Activated naive CD4-positive, alpha-beta T cell treated with Interleukin-2 at 50 U/mL for 16 hours (primary cell): ENCODE measurements at places on chromosomes 4 and X.

GRCh38 chrX:109270580-109271484, 211.1 kb downstream of the GUCY2F start:
- DNase-seq: no peak

GRCh38 chr4:73447671-73448070, 11.7 kb downstream of the AFP start:
- no peak for DNase-seq

- no peak for DNase-seq
Observed at GRCh38 chr4:148243837-148244236, 198.4 kb downstream of the NR3C2 start.

DNA sequence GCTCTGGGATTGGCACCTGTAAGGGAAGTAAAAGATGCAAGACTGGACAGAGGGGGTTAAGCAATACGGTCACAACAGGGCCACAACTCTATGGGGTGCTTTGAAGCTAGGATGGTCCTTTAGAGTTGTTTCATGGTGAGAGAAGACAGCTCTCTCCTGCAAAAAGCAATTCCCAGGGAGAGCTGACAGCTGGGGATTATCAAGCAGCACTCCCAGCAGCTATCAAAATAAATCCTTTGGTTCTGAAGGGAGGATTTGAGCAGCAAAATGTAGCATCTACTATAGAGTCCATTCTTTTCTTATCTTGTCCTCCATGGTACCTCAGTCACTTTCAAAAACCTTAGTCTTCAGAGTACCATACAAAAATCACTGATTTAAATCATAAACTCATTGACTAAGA, 35.1 kb upstream of the AP1AR start:
- no peak for DNase-seq

DNA sequence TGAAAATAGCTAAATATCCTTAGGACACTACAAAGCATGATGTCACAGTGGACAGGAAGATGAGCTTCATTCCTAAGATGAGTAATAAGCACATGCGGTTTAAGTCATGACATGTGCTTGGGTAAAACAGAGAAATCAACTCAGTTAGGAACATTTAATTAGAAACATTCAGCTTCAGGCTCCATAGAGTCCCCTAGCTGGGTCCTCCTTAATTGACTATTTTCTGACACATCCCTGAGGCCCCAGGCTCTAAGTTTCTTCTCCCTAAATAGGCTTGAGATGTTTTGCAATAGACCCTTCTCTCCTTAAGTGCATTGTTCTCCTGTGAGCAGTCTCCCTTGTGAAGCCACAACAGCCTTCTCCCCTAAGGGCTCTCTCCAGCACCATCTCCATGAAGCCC, 70.4 kb upstream of the ANXA3 start:
- DNase-seq: no peak

- DNase-seq: no peak
Observed at GRCh38 chrX:31070057-31070468, 1.8 kb downstream of the FTHL17 start.

DNA sequence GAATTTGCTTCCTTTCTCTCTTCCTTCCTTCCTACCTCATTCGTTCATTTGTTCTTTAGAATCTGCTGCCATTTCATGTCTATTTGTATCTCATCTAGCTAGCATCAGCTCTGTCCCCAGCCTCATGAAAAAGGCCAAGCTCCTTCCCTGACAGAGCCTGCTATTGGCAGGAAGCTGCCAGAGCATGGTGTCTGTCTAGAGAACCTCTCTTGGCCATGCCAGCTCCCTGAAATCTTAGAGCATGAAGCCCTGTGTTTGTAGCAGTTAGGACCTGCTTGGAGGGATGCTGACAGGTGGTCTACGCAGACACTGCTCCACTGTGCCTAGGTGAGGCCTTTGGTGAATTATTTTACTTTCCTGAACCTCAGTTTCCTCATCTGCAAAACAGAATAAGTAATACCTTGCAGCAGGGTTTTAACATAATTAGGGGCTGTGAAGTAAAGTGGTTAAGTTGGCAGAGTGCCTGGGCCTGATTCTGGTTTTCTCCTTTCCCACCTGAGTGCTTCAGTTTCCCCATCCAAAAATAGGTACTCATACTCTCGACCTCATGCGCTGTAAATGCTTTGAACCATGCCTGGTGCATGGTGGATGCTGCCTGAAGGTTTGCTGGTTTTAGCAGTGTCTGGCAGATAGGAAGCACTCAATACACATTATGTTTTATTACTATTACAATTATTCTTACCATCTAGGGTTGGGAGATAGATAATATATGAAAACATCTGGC, 4.7 kb downstream of the PTTG2 start:
- DNase-seq: no peak

- no peak for DNase-seq
Observed at GRCh38 chr4:176358083-176358469, 38.3 kb downstream of the SPCS3 start.

DNA sequence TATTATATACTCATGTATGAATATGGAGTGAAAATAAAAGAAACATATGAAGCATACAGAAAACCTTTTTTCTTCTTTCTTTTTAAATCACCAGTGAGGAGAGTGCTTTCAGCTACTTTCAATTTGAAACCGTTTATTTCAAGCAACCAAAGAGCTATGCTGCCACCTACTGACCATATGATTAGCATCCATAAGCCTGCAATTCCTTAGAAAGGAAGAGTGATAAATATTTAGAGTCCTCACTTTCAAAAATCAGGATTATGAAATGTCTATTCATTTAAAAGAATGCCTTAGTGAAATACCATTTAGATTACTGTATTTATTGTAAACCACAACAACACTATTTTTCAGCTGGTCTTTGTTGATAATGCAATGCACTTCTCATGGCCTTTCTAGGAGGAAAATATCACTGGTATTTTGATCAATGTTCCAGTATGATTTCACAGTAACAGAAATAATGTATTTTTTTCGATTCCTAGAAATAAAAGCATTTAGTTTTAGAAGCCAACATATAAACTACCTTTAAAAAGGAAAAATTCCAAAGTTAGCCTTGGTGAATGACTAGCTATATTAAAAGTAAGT, 667.6 kb downstream of the PCDH18 start:
- DNase-seq: no peak

DNA sequence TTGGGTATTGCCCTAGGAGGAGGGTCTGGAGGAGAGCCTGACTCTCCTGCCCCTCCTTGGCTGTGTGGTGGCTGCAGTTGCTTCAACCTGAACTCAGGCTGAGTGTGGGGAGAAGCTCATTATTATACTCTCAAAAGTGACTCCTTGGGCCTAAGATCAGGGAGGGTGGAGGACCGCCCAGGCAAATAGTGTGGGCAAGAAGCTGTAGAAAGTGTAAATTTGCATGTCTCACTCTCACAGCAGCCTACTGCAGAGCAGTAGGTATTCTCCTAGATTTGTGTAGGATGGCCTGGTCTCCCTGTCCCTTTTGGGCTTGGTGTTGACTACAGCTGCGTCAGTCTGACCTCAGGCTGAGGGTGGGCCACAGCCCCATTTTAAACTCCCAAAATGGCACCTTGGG, 156.1 kb downstream of the ZNF330 start:
- no peak for DNase-seq

GRCh38 chrX:1392376-1393068, 609 bp upstream of the SLC25A6 start:
- DNase-seq: peak; percentile 69

DNA sequence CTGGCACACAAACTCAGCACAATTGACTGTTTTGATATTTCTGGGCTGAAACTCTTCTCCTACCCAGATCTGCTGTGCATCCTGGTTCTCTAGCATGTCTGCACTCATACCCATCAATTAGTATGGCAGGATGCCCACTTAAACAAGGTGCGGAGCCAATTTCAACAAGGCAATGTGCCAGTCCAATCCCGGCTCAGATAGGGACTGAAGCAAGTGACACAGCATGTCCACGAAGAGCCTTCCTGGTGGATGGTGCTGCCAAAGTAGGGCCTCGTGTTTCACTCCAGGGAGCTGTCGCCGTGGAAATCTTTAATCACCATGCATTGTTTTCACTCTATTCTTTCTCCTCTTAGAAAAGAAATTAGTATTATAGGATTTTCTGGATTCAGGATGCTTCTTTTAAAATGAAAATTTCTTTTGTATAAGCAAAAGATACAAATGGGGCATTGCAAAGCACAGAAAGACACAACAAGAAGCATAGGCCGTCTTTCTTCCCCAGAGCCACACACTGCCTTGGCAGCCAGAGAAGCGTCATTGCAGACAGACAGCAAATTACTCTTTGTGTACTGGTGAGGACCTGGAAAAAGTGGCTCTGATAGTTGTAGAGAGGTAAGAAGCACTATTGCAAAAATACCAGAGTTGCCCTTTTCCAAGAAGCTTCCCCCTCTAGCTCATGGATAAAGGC, 40.6 kb upstream of the LSM6 start:
- no peak for DNase-seq
